SK-N-SH treated with all-trans-retinoic acid at 6 μM for 48 hours (cell line): ENCODE measurements at places on chromosomes 1 and 21.

DNA sequence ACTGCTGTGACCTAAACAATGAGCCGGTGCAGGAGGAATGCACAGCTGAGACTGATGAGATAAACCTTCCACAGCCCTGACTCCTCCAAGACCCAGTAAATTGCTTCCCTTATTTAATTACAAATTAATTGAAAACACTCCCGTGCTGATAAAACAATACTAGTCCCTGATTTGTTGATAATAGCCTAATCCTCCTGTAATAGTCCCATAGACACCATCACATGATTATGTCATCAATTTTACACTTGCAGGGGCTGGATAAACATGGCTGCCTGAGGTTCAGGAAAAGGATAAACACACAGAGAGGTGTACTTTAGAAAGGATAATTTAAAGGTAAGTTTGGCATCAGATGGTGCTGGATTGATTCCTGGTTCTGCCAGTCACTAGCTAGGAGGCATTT is 84.6 kb upstream of the SPAG17 start:
- no peak for ATAC-seq

DNA sequence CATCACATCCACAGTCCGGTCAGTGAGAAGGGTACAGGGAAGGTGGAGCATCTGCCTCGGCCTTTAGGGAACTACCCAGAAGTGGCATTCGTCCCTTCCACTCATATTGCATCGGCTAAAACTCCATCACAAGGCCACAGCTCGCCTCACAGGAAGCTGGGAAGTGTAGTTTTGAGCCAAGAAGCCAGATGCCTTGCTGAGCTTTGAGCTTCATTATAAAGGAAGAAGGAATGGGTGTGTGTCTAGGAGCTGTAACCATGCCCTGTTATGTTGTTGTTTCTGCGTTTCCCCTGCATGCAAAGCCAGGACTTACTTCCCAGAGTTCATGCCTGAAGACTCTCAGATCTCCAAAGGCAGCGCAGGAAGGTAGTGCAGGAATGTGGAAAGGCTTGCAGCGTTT is 61.1 kb downstream of the OPTC start:
- ATAC-seq, result no peak

GRCh38 chr1:244076740-244077139 is 25.7 kb downstream of the ZBTB18 start:
- ATAC-seq, result no peak

DNA sequence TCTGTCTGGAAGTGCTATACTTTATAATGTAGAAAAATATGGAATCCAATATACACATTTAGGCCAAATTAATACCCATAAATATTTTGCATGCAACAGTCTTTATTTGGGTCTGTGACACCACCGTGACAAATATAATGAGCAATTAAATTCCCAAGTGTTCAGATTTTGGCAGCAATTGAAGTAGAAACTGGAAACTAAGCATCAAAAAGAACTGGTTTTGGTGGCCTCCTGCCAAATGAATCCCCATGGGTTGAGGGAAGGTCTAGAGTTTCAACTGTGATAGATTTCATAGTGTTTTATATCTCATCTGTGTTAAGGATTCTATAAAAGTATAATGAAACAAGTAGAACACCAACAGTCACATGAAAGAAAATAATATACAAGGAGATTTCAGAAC is 88.4 kb downstream of the DPYD start:
- no peak for ATAC-seq

DNA sequence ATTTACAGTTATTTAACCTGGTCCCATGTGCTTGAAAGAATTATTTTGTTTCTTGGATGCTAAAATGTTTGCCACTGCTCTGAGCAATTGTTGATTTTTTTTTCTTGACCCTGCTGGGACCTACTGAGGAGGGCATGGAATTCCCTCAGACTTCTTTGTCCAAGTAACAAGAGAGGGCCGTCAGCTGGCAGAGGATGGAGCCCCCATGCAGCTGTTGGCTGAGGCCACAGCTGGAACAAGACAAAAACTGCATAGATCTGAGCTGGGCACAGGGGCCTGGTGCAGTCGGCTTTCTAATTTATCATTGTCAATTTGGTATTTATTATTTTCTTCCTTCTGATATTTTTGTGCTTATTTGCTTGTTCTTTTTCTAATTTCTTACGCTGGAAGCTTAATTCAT is 39.6 kb upstream of the ABCG1 start:
- ATAC-seq, result no peak

DNA sequence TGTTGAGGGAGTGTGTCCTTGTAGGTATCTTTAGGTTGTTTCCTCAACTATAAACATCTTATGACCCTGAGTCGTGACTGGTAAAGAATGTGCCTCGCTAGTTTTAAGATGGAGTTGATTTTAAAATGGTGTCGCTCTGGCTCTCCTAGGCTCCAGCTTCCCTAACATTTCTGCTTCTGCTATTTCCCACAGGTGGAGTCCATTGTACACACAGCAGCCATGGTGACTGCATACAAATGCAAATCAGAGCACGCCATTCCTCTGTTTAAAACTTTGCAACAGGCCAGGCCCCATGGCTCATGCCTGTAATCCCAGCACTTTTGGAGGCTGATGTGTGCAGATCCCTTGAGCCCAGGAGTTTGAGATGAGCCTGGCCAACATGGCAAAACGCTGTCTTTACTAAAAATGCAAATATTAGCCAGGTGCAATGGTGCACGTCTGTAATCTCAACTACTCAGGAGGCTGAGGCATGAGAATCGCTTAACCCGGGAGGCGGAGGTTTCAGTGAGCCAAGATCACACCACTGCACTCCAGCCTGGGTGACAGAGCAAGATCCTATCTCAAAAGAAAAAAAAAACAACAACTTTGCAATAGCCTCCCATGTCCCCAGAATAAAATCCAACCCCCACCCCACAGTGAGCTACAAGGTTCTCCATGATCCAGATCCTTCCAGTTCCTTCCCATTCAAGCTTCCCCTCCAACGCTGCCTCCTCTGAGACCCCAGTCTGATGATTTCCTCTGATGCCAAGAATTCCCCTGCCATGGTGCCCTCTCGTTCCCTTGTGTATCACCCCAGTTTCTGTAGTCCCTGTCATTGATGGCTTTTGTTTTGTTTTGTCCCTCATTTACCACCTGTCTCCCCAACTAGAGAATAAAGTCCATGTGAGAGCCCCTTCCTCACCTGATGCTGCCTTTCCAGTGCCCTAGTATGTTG is 36.9 kb upstream of the KLHDC7A start:
- ATAC-seq, result no peak

DNA sequence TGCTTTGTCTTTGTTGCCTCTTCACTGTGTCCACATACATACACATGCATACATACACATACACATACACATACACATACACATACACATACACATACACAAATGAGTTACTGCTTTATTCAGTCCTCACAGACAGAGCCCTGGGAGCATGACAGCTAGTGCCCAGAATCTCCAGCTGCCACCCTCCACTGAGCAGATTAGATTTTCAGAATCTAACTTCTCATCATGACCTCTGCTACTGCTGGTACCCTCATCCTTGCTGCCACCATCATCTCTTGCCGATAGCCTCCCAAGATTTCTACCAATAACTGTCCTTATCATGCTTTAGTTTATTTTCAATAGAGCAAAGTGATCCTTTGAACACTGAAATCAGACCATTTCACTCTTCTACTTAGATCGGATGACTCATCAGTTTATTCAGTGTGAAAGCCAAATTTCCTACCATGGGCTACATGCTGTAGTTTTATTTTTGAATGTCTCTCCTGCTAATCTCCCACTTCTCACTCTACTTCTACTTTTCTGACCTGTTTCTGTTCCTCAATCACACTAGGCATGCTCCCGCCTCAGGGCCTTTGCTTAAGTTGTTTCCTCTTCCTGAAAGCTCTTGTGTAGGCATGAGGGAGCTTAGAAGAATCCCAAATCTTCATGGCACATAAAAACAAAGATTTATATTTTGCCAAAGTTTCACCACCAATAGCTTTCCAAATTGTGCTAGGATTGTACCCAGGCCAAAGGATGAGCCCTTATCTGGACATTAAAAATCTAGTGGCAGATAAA is 43.0 kb downstream of the ATP6V1G3 start:
- peak; percentile 39 for ATAC-seq

- ATAC-seq, result no peak
Observed at GRCh38 chr1:153178922-153179321, 24.3 kb upstream of the LELP1 start.
